ENCODE measurements at places on chromosomes 7 and 10.
A peak's percentile ranks its signal among the peaks of the same experiment; 100 is the strongest.

DNA sequence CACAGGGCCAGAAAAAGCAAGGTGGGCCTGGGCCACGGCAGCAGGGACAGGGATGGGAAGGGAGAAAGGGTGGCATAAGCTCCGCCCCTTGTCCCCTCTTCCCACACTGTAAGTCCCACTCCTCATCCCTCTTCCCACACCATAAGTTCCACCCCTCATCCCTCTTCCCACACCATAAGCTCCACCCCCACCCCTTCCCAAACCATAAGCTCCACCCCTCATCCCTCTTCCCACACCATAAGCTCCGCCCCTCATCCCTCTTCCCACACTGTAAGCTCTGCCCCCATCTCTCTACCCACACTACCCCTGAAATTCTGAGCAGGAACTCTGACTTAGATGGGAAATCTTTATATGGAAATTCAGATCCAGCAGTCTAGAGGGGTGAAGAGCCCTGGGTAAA, 55.7 kb downstream of the HSPA12A start:
- DNase-seq = no peak

GRCh38 chr7:79512261-79512660, 58.8 kb upstream of the MAGI2 start:
- DNase-seq = peak; percentile 44

GRCh38 chr7:90276033-90276728, 31.2 kb downstream of the CFAP69 start:
- no peak for DNase-seq

GRCh38 chr7:147298611-147299043, 1182.0 kb downstream of the CNTNAP2 start:
- peak; percentile 12 for DNase-seq

- peak; percentile 77 for DNase-seq
Observed at GRCh38 chr10:93198401-93199131, 124.9 kb downstream of the CYP26A1 start.

Data from iris pigment epithelial cell (primary cell).